ENCODE measurements at places on chromosomes 2 and 18.
A peak's percentile ranks its signal among the peaks of the same experiment; 100 is the strongest.

DNA sequence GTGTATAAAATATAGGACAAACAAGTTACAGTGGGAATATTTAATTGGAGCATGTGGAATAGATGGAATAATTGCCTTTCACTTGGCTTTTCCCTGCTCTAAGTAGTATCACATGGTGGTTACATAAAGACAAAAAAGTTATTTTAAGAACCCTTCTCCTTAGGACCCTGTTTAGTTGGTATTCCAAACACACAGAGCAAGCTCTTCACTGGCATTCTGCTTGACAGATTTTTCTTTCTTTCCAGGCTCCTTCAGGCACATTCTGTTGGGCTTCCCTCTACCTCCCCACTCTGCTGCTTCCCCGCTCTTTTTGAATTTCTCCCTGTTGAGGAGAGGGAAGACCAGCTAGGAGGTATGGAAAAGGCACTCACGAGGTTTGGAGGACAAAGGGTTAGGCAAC is 29.0 kb upstream of the DARS1 start:
- no peak for DNase-seq

DNA sequence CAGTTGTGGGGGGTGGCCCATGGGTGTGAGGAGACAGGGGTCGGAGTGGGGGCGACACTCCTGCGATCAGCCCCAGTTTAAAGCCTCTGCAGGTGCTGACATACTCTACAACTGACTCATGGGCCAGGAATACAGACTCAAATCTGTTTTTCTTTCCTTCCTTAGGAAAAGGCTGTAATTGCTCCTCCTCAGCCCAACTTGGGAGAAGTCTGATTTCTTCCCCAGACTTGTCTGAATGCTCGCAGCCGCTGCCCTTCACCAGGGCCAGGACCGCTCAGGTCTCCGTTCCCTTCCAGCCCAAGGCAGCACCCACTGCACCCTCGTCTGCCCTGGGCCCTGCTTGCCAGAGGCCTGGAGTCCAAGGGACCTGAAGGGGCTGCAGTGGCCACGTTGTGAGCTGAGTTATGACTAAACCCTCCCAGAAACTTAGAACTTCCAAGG is 41.3 kb downstream of the RHOB start:
- DNase-seq, result peak; percentile 51

GRCh38 chr18:24582771-24583170 is 122.3 kb downstream of the HRH4 start:
- no peak for DNase-seq

DNA sequence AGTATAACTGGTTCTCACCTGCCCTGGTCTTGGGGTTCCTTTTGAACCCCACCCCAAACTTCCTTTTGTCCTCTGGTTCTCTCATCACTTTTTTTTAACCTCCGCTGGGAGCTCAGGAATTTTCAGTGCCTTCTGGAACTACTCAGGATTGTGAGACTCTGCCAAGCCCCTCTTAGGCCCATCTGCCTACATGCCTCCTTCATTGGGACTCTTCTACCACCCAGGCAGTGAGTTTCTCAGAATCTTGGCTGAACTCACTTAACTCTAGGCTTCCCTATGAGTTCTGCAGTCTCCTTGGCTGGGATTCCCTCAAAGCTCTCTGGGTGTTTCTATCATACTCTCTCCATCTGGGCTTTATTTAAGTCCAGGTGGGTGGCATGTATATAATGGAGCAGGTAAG is 86.3 kb downstream of the MDH1 start:
- no peak for DNase-seq

DNA sequence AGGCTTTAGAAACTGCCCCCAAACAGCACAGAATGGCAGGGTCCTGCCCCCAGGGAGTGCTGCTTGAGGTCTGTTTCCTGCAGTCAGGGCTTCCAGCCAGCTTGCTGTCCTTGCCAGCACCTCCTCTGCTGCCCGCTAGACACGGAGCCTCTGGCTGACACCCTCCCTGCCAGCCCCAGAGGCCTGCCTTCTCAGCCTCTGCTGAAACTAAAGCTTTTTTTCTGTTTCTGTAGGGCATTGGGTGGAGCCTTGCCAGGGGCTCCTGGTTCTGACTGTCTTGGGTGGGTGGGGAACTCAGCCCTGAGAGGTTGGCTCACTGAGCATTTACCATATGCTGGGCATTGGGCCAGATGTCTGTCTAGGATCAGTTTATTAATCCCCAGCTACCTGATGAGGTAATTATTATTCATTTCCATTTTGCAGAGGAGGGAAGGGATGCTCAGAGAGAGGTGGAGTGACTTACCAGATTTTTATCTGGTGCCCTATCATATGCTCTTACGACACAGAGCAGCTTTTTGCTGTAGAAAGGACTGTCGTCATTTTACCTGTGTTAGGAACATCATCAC is 35.4 kb downstream of the INPP4A start:
- DNase-seq, result peak; percentile 58

GRCh38 chr2:104708967-104709366 is 144.9 kb upstream of the POU3F3 start:
- no peak for DNase-seq

DNA sequence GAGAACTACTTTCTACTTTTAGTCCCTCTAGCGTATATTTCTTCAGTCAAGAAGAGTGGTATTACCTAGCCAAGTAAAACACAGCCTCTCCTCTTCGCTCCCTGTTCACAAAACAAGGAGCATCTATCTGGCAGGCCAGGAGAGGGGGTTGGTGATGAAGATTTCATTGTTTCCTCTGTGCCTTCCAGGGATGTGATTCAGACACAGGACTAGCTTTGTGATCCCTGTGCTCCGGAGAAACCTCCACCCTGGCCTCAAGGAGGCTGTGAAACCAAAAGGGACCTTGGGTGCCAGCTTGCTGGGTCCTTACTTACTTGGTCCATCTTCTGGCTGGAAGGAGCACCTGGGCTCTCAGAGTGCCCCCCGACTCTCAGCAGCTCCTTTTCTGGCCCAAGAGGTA is 5.7 kb downstream of the RHOB start:
- peak; percentile 82 for DNase-seq

DNA sequence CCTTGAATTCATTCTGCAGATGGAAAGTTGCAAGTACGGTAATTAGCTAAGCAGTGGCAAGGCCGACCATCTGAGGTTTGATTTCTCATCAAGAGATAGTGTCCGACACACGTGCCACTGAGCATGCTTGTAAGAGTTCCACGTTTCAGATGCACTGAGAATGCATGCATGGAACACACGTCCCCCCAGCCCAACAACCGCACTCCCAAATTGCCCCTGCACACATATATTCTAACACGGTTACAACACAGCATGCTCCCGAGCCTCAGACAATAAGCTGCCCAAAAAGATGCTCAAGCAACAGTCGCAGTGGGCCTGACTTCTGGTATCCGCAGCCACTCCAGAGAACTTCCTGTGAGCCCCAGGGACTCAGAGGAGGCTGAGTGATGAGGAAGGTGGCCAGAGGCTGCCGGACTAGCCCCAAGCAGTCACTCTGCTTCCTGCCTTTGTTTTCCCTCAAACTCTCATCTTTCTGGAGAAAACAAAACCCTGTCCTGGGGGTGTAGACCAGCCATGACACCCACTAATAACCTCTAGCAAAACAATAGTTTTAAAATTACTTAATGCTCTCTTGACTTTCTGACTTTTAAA is 204.0 kb downstream of the TGIF1 start:
- peak; percentile 42 for DNase-seq

- no peak for DNase-seq
Observed at GRCh38 chr2:189298038-189298437, 118.5 kb upstream of the COL5A2 start.

GRCh38 chr2:134739879-134740301 is 21.1 kb upstream of the TMEM163 start:
- no peak for DNase-seq

- DNase-seq, result no peak
Observed at GRCh38 chr2:196586511-196586991, 53.0 kb upstream of the CCDC150 start.

- no peak for DNase-seq
Observed at GRCh38 chr2:131046028-131046917, 47.0 kb downstream of the FAM168B start.

GRCh38 chr18:75282746-75283145 is 72.1 kb downstream of the TSHZ1 start:
- DNase-seq, result no peak

DNA sequence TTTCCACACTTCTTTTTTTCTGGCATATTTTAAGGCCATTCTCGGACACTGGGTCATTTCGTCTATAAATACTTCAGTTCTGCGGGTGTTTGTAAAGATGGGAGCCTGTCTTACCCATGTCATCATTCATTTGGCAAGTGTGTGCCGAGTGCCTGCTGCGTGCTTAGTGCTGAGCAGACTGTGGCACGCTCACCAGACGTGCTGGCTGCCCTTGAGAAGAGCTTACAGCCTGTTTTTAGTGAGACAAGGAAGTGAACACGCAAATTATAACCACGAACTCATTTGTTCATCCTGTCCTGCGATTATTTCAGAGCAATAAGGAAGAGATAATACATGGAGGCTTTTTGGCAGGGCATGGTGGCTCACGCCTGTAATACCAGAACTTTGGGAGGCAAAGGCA is 10.4 kb upstream of the STON1 start:
- no peak for DNase-seq

GRCh38 chr2:106191511-106192016 is 2.5 kb downstream of the UXS1 start:
- DNase-seq, result no peak

DNA sequence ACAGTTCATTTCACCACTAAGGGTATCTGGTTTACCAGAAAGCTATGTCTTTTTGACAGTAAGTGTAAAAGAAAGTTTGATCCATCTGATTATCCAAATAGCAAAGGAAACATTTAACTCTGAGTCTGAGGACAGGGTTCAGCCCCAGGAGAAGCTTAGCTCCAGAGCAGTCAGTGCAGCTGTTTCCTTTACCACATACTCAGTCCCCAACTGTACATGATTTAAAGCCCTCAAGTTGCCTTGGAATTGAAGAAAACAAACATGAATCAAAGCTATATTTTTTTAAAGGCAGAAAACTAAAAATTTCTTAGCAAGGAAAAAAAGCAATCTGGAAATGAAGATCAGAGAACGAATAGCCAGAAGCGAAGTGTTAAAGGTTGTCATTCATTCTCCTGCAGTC is 746.0 kb downstream of the METTL4 start:
- no peak for DNase-seq

DNA sequence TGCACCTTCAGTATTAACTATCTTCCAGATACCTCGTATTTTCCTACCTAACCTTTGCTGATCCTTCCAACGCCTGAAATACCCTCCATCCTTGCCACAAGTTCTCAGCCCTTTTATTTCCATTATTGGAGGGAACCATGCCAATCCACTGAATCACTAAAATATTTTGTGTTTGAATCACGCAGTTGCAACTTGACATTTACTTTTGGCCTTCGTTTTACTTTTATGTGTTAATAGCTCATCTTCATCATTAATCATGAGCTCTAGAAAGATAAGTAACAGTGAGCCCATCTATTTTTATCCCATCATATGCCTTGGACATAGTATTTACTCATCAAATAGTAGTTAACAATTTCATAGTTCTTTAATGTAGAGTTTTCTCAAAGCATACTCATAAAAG is 463.2 kb downstream of the THSD7B start:
- no peak for DNase-seq

- no peak for DNase-seq
Observed at GRCh38 chr2:134314681-134315368, 61.0 kb downstream of the MGAT5 start.

DNA sequence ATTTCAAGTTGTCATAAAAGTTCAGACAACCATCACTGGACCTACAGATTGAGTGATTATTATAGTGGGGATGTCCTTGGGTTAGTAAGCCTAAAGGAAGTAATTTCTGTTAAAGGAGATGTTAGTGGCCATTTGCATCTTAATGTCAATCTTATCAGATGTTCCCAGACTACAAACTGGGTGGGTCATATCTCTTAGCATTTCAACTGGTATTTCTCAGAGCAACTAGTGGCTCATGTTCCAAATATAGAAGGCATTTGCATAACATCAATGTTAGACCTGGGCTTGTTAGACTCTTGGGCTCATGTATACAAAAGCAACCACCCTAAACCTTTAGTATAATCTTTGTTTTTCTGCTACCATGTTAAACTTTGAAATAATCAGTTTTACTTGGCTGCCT is 17.9 kb downstream of the PLEKHA3 start:
- DNase-seq, result no peak

- DNase-seq, result peak; percentile 20
Observed at GRCh38 chr2:100104718-100105677, 37.4 kb downstream of the AFF3 start.

DNA sequence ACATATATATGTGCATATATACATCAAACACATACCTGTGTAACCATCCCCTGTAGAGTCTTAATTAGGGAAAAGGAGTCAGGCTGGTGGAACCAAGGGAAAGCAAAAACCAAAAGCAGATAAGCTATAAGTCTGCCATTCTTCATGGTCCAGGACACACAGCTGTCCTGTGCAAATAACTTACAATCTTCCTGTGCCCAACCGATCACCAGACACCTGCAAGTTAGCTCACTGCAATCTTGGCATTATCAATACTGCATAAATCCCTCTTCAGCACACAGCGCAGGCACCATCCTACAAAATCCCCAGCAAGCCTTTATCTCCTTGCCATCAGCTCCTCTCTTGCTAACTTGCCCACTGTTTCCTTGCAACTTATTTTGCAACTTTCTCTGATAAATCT is 60.8 kb upstream of the DYNAP start:
- no peak for DNase-seq

GRCh38 chr18:78892721-78893120 is 86.9 kb upstream of the SALL3 start:
- no peak for DNase-seq

- DNase-seq, result peak; percentile 82
Observed at GRCh38 chr2:160970052-160970965, 189.9 kb upstream of the TANK start.

GRCh38 chr2:50858156-50858555 is 173.8 kb downstream of the NRXN1 start:
- no peak for DNase-seq

DNA sequence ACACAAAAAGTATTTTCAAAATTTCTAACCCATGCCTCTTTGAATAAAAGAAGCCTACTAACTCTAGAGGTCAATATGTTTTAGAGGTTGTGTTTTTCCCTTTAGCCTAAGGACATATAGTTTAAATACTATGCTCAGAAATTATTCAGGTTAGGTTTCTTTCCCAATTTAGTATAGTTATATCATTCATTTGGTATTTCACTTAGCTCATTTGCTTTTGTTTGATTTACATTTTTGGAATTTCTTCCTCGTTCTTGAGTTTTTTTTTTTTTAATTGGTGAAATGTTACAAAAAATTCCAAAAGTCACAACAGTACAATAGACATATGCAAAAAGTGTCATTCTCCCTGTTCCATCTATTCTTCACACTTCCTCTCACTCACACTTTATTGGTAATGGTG is 371.3 kb upstream of the TNP1 start:
- DNase-seq, result no peak

- DNase-seq, result peak; percentile 59
Observed at GRCh38 chr2:100976645-100977391, 25.3 kb upstream of the RPL31 start.

GRCh38 chr18:77037567-77037966 is 95.0 kb downstream of the MBP start:
- no peak for DNase-seq

GRCh38 chr18:80103231-80103630 is 5.8 kb upstream of the ADNP2 start:
- no peak for DNase-seq

Data from ELF-1 (cell line).